ENCODE measurements at places on chromosomes 12 and 14.

- no peak for DNase-seq
These were observed 10.5 kb upstream of the PPP1R1A start for GRCh38 chr12:54598970-54599369.

DNA sequence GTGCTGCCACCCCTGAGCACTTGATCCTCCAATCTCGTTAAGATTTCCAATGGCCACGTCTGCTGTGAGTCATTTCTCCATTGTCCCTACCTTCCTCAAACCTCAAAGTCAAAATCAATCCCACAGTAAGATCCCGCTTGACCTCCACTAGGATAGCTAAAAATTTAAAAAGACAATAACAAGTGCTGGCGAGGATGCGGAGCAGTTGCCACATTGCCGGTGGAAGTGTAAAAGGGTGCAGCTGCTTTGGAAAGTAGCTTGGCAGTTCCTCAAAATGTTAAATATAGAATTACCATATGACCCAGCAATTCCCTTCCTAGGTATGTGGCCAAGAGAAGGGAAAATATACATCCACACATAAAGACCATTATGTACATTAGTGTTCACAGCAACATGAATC, 9.5 kb upstream of the BCL7A start:
- no peak for DNase-seq

DNA sequence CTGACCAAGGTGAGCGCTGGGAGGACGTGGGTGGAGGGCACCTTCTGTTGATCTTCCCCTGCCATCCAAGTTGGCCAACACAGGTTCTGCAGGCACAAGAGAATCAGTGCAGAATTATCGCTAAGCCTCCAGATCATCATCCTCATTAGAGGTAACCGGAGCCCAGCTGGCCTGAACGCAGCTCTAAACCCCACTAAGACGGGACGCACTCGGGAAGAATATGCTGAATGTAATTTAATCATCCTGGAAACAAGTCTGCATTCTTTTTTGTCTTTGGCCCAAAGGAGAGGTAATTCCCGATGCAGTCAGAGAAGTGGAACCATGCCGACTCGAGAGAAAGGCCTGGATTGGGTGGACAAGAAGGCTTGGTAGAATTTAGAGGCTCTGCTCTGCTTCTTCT, 111.0 kb upstream of the GSC start:
- DNase-seq: no peak

DNA sequence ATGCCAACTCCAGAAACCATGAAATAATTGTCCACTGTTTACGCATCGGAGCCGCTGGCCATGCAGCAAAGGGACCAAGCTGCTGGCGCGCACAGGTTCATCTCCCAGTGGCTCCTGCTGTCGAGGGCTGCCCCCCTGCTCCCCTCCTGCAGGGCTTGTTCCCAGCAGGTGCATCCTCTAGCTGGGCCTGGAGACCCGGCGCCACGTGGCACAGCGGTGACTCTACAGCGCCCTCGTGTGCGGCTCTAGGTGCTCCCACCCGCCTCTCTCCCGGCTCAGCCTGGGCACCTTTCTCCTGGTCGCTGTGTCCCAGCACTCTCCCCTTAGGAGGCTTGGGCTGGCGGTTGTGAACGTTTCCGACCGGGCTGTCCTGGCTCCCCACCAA, 37.5 kb upstream of the INF2 start:
- no peak for DNase-seq

- DNase-seq: no peak
These were observed 485.1 kb downstream of the ZFP36L1 start for GRCh38 chr14:68307790-68308168.

DNA sequence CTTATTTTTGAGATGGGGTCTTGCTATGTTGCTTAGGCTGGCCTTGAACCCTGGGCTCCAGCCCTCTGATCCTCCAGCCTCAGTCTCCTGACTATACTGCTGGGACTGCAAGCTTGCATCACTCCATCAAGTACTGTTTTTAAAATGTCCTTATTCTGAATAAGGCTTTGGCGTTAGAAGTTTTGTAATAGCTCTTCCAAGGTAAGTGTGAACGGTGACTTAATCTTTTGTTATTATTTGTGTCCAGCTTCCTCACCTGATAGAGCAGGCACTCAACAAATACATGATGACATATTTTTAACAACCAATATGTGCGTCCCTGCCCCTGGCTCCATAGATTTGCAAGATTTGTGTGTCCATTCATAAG, 1.4 kb downstream of the C1RL start:
- no peak for DNase-seq

- no peak for DNase-seq
These were observed 17.2 kb downstream of the WSCD2 start for GRCh38 chr12:108146035-108146893.

- DNase-seq: no peak
These were observed 214.4 kb downstream of the BCL11B start for GRCh38 chr14:99057576-99058083.

GRCh38 chr12:15590180-15590826, 198.9 kb downstream of the EPS8 start:
- DNase-seq: no peak

- DNase-seq: no peak
These were observed 26.8 kb downstream of the CPSF6 start for GRCh38 chr12:69266036-69266635.

DNA sequence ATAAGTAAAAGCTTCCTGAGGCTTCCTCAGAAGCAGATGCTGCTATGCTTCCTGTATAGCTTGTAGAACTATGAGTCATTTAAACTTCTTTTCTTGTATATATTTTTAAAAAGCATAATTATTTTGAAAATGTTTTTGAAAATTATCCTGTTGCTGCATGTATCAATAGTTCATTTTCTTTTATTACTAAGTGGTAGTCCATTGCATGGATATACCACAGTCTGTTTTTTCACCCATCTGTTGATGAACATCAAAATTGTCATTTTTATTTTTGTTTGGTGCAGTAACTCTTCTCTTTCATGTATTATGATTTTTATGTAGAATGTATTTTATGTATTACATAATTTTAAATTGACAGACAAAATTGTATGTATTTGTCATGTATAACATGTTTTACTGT, 81.4 kb downstream of the TMTC3 start:
- no peak for DNase-seq

- no peak for DNase-seq
These were observed 15.4 kb downstream of the RASAL1 start for GRCh38 chr12:113119980-113120669.

DNA sequence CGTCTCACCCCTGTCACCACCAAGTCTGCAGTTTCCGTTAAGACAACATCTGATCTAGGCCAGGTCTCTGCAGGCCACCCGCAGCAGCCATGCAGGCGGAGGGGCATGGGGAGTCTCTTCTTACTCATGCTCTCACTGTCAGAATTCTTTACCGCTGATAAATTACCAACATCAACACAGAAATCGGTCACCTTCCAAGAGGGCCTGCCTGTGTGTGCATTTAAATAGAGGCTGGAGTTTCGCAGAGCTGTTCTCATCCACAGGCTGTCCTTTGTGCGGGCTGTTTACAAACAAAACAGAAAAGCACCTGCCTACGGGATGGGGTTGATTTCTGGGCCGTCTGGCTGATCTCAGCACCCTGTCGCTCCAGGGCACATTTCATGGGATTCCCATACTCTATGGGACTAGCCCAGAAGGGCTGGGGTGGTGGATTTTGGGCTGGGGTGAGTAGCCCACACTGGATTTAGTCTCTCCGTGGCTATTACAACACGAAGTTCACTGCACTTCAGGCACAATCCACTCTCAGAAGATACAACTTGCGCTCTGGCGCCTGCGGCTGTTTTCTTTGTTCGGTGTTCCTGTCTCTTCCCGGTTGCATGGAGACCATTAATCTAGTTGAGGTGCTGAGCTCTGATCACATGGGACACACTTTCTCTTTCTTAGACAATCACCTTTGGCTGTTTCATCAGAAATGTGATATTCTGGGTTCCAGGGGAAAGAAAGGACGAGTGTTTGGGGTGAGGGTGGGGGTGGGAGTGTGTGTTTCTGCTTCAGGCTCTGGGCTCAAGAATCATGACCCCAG, 331.1 kb downstream of the GLT1D1 start:
- DNase-seq: no peak

- no peak for DNase-seq
These were observed 75.3 kb upstream of the AMN1 start for GRCh38 chr12:31804185-31804504.

GRCh38 chr14:100674428-100674827, 52.3 kb upstream of the DLK1 start:
- no peak for DNase-seq

GRCh38 chr12:29599381-29599780, 101.9 kb upstream of the OVCH1 start:
- DNase-seq: no peak

DNA sequence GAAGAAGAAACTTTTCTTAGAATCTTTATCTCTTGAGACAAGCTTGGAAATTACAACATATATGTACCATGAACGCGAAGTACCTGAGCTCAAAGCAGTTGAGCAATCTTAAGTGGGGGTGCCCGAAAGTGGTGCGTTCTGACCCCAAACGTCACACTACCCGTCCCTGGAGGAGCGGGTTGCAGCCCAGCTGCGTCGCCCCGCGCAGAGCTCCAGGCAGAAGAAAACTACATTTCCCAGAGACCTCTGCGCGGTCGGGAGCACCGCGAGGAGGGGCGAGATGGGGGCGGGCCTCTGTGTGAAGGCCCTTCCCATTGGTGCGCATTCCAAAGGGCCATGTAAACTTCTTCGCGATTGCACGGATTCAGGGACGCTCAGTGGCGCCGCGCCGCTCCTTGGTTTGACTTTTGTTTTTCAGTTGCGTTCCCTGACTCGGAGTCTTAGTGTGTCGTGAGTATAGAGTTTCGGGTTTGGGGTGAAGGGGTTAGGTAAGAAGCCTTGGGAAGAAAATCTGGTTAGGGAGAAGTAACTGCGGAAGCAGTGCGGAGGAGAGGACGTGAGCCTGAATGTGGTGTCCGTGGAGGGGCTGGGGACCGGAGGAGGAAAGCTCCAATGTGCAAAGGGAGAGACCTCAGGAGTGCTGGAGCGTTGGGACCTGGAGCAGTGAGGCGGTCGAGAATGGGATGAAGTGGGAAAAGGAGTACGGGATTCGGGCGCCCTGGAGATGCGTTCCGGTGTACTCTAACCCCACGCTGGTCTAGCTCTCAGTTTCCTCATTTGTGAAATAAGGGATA, at the start of gene CCDC77:
Gene CCDC77 (plus strand): TSS at position 410 of the 794 bp plus-strand sequence. CDS start 7,740 bp downstream, outside the sequence.
- peak; percentile 77 for DNase-seq

- no peak for DNase-seq
These were observed 1.5 kb upstream of the GPX2 start for GRCh38 chr14:64944041-64944440.

DNA sequence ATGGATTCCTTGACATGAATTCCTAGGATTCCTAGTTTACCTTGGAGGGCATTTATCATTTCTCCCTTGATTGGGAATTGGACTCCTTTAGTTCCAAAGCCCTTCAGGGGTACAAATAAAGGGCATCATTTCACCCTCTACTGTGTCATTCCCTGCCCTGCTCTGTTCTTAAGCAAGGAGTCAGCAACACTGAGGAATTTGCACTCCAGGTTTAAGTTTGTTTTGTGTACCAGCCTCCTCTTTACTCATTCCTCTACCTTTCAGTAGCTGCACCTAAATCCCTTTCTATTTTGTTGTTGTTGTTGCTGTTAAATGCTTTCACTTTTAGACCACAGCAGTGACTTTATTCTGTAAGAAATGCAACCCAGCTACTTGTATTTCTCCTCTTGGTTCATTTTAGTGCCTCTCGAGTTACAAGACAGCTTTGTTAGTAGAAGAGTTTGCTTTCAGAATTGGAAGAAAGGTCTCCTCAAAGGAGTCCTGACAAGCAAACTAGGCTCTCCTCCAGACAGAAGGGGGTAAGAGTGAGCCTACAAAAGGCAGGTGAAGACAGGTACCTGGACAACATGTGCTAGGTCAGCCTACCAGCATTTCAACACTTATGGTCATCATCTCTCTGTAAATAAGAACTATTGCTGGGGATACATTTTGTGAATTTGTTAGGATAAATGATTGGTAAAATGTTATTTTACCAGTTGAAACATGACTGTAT, 90.0 kb downstream of the RMST start:
- no peak for DNase-seq

DNA sequence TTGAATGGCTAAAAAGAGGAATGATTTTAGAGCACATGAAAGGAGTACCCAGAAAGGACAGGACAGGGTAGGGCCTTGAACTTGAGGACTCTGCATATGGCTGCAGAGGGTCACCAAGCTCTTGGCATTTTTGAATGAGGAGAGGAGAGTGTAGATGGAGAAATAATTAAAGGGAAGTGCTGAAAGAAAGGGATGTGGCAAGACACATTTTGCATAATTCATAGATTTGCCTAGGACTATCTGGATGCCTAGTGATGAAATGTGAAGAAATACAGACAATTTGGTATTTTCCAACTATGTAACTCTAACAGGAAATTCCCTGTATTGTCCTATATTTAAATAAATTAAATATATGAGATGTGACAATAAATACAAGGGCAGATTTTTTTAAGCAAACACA, 27.5 kb upstream of the MDM1 start:
- DNase-seq: no peak

GRCh38 chr12:77553976-77554619, 276.6 kb upstream of the NAV3 start:
- no peak for DNase-seq

- no peak for DNase-seq
These were observed 99.0 kb downstream of the LIN7A start for GRCh38 chr12:80838708-80839107.

DNA sequence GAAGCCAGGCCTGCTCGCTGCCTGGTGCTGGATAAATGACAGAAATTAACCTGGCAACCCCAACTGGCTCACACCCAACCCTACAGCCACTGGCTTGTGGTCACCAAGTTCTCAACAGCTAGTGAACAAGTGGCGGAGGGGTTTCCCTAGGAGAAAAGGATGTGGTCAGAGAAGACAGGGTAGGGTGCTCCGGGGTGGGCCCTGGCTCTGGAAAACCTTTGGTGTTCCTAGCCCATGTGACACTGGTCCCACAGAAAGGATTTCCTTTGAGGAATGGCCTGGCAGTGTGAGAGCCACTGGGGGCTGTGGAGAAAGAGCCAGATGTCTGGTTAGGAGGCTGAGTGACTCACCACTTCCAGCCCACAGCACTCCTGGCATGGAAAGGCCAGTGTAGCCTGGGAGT, 8.7 kb downstream of the SYNE3 start:
- no peak for DNase-seq

- DNase-seq: no peak
These were observed 611.0 kb downstream of the CCER1 start for GRCh38 chr12:90343966-90344365.

- no peak for DNase-seq
These were observed 113.9 kb upstream of the CPM start for GRCh38 chr12:69046920-69047319.

- no peak for DNase-seq
These were observed 35.0 kb downstream of the ZNF664 start for GRCh38 chr12:124007826-124008570.

GRCh38 chr12:62190689-62191490, 69.3 kb upstream of the USP15 start:
- DNase-seq: no peak

- DNase-seq: no peak
These were observed 4.3 kb downstream of the TINF2 start for GRCh38 chr14:24238123-24238522.

- no peak for DNase-seq
These were observed 19.4 kb upstream of the P2RX4 start for GRCh38 chr12:121190523-121191031.

GRCh38 chr14:22887990-22888378, 5.0 kb downstream of the REM2 start:
- peak; percentile 53 for DNase-seq

- no peak for DNase-seq
These were observed 30.7 kb upstream of the MANSC4 start for GRCh38 chr12:27810756-27811155.
